ENCODE measurements at places on chromosomes 7 and 10.

DNA sequence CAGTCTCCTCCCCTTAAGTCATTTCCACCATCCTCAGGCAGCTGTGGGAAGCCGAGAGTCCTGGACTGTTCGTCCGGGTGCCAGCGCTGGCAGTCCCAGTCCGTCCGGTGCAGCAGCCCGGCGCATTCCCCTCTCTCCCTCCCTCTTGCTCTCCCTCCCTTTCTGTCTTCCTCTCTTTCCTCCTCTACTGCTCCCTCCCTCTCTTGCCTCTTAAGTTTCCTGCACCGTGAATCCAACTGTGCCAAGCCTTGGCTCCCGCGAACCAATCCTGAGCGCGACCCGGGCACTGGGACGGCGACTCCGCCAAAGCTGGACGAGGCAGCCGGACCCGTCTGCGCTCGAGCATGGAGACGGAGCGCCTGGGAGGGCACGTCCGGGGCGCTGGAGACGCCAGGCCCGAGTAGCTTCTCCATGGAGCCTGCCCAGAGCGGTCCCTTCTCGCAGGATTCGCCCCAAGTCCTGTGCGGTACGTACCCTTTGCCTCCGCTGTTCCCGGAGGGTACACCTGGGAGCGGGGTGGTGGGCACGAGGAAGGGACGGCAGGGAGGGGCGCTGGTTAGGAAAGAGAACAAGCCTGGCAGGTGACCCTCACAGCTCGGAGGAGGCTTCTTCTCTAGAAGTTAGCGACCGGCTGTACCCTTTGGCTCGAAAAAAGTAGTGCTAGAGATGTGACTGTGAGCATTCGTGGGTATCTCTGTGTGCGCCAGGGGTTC is 1.0 kb downstream of the NXPH1 start:
- no peak for DNase-seq

DNA sequence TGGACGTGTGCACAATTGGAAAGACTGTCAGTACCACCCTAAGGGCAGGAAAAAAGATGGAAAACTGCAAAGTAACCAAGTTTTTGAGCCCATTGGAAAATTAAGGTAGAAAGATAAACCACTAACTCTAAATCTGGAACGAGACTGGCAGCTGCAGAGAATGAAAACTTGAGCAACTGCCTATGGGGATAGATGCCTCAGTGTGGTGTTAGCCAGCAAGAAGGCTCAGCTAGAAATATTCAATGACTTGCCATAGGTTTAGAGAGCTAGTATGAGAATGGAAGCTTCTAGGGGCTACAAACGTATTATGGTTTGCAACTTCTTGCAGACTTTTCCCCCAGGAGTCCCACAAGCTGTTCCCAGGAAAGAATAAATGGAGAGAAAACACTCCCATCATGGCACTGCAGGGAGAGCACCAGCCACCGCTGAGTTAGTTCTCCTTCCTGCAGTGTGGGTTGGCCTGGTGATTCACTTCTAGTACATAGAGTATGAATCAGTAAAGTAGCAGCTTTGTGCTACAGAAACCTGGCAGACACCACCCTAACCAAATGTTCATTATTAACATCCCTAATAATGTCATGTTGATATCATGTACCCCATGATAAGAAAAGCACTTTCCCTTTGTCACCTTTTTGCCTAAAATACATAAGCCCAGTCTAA is 372.4 kb upstream of the VWC2 start:
- DNase-seq, result no peak

DNA sequence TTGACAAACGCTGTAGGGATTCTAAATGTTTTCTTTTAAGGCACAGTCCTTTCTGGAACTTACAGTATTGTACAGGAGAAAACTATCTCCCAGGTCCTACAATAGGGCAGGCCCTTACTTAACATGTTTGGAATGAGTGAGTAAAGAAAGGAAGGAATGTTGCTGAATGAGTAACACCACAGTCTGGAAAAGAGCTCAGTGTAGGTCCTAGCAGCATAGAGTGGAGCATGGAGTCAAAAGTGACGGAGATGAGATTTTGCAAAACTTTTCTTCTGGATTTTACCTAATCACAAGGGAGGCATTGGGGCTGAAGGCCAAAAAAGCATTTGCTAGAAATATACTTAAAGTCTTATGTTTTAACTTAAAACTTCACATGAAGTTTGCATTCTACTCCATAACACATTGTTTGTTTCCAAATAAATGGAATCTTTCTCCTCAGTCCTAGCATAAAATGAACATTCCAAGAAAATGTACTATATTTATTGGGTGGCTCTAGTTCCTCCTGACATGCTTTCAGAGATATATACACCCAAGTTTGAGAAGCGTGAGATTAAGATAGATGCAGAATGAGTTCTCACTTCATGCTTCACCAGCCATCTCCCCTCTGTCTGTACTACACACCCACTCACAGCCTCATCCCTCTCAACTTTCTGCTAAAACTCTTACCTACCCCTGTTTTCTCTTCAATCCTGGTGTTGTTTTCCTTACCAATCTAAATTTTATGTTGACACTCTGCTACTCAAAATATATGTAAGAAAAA is 20.2 kb upstream of the ADD3 start:
- DNase-seq, result no peak

GRCh38 chr7:922334-923107 is 32.0 kb downstream of the ADAP1 start:
- DNase-seq, result no peak

DNA sequence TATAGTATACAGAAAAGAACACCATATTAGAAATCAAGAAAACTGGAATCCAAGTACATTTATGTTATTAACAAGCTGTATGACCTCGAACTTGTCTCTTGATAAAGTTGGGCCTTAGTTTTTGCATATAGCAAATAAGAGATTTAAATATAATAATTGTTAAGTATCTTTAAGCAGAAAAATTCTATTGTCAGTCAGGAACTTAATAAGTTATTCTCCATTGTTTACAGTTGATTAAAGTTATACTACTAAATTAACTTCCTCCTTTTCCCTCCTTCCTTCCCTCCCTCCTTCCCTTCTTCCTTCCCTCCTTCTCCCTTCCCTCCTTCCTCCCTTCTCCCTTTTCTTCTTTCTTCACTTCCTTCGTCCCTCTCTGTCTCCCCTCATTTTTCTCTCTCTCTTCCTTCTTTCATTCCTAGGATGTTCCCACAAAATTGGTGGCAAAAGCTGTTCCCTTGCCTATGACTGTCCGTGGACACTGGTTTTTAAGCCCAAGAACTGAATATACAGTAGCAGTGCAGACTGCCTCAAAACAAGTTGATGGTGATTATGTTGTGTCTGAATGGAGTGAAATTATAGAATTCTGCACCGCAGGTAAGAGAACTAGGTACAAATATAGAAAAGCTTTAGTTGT is 59.7 kb downstream of the PHYHIPL start:
- no peak for DNase-seq

DNA sequence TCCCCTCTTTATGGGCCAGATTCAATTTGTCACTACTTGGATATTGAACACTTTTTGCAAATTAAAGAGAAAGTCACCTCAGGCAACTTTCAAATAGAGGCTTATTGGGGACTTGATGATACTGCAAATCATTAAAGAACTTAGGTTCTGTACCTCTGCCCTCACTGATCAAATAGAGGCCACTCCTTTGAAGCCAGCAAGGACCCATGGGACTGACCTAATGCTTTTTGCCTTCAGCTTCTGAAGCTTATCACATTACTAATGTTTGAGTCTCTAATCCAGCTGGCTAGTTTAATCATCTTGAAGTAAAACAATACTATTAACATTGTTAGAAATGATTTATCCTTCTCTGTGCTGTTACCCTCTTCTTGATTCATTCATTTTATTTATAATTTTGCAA is 93.0 kb upstream of the ZNF800 start:
- DNase-seq, result no peak

- DNase-seq, result no peak
Measured at GRCh38 chr10:86953747-86954680, 3.4 kb downstream of the MMRN2 start.

DNA sequence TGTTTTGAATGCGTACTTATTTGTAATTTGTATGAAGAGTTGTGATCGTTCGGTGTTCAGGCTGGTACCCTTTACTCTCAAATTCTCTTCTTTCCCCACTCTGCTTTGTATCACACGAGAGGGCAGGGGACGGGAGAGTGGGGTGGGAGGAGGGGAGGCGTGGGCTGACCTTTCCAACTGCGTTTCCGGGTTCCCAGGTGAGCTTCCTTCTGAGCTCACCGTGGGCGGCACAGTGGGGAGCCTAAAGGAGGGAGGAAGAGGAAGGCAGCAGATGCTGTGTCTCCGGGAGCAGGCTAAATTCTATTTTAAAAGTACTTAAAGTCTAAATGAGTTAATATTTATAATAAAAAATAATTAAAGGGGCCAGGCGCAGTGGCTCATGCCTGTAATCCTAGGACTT is 7.4 kb upstream of the XRCC2 start:
- DNase-seq, result no peak

DNA sequence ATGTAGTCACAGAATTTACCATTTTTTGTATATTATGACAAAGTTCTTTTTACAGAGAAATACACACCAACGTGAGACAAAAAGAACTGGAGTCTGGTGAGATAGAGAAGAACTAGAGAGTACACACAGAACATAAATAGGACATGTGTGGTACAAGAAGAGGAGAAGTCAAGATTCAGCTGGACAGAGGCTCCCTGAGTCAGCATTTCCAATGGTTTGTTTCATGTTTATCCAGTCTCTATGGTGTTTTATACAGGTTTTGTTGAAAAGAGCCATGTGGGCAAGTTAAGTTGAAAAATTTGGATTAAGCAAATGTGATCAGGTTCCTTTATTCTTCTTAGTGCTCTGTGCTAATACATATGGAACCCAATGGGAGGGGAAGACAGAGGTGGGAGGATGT is 105.5 kb upstream of the AKR1E2 start:
- no peak for DNase-seq

GRCh38 chr10:48800007-48800675 is 115.5 kb downstream of the WDFY4 start:
- DNase-seq, result no peak

GRCh38 chr10:92052741-92053140 is 129.2 kb downstream of the BTAF1 start:
- no peak for DNase-seq

GRCh38 chr10:79211616-79212015 is 135.7 kb upstream of the PPIF start:
- no peak for DNase-seq

DNA sequence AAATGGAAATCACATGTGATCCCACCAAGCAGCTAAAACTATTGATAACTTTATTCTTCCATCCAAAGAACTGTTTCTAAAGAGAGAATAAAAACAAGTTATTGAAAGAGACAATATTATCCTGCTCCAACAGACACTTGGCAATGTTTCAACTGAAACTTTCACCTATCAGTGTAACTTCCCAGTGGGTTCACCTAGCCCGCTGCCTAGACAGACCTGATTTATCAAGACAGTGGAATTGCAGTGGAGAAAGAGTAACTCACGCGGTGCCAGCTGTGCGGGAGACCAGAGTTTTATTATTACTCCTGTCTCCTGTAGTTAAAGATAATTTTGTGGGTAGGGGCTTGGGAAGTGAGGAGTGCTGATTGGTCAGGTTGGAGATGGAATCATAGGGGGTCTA is 199.8 kb downstream of the AHR start:
- DNase-seq, result no peak

- no peak for DNase-seq
Measured at GRCh38 chr10:132511121-132512051, 26.2 kb upstream of the INPP5A start.

DNA sequence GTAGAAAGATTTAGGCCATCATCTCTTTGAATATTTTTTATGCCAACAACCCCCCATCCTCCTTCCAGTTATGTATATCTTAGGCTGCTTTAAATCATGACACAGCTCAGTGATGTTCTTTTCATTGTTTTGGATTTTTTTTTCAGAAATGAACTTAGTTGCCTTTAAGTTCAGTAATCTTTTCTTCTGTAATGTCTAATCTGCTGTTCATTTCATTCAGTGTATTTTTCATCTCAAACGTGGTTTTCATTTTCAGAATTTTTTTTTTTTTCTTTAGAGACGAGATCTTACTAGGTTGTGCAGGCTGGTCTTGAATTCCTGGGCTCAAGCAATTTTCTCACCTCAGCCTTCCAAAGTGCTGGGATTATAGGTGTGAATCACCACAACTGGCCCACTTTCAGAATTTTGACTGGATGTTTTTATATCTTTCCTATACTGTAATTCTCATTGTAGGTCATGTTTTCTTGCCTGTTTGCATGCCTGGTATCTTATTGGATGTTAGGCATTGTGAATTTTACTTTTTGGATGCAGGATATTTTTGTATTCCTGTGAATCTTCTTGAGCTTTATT is 8.1 kb downstream of the ZNF487 start:
- no peak for DNase-seq

GRCh38 chr10:122149561-122150505 is 121.3 kb upstream of the BTBD16 start:
- no peak for DNase-seq

DNA sequence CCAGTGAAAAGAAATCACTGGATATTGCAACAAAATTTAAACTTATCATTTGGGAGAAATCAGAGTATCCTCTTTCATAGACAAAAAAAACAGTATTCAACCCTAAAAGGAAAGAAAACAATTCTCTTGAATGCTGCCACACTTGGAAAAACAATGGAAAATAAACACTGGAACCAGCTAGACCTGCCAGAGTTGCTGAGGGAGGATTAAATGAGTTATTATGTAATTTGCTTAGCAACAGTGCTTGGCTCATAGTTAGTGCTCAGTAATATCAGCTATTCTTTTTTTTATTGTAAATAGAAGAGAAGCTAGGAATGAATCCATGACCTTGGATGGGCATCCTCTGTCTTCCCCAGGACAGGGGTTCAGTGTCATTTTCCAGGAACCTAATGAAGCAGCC is 11.0 kb upstream of the ZNF273 start:
- no peak for DNase-seq

DNA sequence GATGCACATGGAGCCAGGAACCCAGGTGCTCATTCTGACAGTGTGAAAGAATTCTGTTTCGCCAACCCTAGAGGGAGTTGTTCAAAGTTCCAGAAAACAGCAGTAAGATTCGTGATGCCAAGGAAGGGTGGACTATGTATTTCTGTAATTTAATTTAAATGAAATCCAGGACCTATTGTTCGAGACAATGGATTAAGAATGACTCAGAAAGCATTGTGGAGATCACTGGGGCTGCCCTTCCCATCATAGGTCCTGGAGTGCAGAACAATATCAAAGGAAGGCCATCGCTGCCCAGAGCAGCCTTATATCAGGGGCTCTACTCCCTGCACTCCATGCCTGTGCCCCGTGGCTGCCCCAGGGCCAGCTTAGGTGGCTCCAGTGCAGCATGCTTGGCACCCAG is 32.1 kb upstream of the CALD1 start:
- no peak for DNase-seq

DNA sequence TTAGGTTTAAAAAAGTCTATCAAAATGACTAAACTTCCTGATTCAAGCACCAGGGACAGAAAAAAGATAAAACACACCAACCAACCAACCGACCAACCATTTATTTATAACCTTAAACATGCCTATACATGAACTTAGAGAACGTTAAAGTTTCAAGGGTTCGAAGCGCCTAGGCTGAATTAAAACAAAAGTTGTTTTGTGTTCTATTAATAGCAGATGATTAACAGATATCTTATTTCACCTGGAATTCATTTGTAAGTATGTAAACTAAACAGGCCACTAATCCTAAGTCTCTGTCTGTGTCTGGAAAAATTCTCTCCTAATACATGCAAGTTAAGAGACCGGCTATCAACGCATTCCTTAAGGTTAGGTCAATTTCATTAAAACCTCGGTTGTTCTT is 1.4 kb downstream of the BAIAP2L1 start:
- no peak for DNase-seq

GRCh38 chr10:122636953-122637352 is 62.7 kb downstream of the C10orf120 start:
- no peak for DNase-seq
